ENCODE measurements at places on chromosomes 6 and 20.

DNA sequence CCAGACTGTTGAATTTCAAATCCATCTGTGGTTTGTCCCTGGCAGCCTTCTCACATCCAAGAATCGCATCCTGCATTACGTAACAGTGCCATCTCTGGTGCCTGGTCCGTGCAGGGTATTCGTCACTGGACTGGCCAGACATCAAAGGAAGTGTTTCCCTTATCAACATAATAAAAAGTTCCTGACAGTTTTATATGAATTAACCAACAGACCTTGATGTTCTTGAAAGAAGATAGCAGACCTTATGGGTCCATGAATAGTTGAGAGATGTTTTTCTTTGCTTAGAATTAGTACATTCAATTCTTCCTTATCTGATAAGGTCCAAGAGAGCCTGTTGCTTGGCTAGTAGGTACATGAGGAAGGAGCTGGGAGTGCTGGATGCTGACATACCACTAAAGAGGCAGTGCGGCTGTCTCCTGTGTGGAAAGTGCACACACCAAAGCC, 77.6 kb downstream of the PHACTR2 start:
- no peaks in the 10 kb centered on the region for H3K27me3 ChIP-seq
- no peak overlapping the region for H3K4me3 ChIP-seq
- DNase-seq = no peak
- peaks cover 4% of the 10 kb centered on the region for H3K36me3 ChIP-seq
- H3K4me1 ChIP-seq = peaks cover 12% of the 10 kb centered on the region

- H3K36me3 ChIP-seq = no peaks in the 10 kb centered on the region
- no peaks in the 10 kb centered on the region for H3K27me3 ChIP-seq
- H3K4me1 ChIP-seq = no peaks in the 10 kb centered on the region
- H3K4me3 ChIP-seq = no peak overlapping the region
- DNase-seq = no peak
Observed at GRCh38 chr6:84645563-84646266, 118.7 kb downstream of the TBX18 start.

DNA sequence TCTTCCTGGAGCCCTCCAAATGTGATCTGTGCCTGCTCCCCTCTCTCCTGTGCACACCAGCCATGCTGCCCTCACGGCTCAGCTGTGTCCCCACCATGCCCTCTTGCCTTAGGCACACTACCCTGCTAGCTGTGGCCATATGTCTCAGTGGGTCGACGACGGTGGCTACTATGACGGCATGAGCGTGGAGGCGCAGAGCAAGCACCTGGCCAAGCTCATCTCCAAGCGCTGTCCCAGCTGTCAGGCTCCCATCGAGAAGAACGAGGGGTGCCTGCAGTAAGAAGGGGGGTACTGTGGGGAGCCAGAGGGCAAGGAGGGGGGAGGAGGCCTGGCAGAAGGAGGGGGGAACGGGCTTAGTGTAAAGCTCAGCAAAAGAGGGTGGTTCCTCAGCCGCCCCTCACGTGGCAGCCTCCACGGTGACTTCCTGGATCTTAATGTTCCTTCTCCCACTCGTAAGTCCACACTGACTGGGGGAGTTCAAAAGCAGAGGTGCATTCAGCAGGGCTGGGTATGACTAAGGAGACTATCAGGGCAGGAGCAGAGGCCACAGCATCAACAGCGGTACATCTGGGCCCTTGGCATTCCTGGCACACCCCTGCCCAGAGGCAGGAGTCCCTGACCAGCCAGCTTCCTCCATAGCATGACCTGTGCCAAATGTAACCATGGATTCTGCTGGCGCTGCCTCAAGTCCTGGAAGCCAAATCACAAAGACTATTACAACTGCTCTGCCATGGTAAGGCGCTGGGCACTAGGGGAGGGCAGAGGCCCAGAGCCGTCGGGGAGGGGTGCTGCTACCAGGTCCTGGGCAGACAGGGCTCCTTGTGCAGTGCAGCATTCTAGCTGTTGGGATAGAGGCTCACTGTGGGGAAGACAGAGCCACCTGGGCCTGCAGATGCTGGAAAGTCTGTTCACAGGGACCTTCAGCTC, 8.0 kb downstream of the DNPH1 start:
- no peak for DNase-seq
- H3K27ac ChIP-seq = no peak overlapping the region
- H3K4me1 ChIP-seq = peaks cover 45% of the 10 kb centered on the region
- peaks cover 25% of the 10 kb centered on the region for H3K36me3 ChIP-seq
- H3K4me3 ChIP-seq = no peak overlapping the region

DNA sequence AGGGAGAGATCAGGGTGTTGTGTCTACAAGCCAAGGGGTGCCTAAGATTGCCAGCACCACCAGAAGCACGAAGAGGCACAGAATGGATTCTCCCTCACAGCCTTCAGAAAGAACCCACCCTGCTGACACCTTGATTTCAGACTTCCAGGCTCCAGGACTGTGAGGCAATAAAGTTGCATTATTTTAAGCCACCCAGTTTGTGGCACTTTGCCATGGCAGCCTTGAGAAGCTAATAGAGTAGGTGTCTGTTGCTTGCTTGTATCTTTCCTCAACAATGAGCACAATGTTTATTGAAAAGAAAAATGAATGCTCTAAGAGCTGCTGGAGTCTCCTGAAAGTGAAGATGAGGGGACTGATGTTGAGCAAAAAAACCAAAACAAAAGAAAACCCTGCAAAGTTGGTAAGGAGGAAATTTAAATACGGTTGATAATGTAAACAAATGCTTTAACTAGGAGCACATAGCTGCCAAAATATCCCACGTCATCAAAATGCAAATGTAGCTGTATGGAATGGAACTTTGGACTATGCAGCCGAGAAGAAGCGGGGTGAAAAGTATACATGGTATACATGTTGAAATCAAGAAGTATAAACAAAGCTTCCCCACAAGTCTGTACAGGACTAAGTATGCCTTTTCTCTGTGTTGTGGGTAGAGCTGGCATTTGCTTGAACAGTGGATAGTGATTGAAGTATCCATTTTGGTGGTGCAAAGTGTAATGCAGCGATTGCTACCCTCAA, 8.0 kb downstream of the IL20RA start:
- H3K27ac ChIP-seq = no peak overlapping the region
- H3K4me1 ChIP-seq = peaks cover 15% of the 10 kb centered on the region
- DNase-seq = no peak
- H3K4me3 ChIP-seq = no peak overlapping the region
- H3K36me3 ChIP-seq = no peaks in the 10 kb centered on the region
- peaks cover 76% of the 10 kb centered on the region for H3K27me3 ChIP-seq

DNA sequence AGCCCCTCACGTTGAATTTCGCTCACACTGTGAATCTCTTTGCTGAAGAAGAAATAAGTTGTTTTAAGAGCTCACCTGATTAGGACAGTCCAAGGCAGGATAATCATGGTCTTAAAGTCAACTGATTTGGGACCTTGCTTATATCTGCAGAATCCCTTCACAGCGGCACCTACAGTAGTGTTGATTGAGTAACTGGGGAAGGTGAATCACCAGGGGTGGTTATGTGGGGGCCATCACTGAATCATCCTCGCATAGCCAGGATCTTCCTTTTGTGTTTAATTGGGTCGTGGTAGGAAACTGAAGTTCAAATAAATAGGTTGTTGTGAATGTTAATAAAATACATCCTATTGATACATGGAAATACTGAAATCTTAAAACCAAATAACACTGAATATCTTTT, 20.2 kb upstream of the MICA start:
- H3K4me1 ChIP-seq = no peaks in the 10 kb centered on the region
- H3K4me3 ChIP-seq = no peak overlapping the region
- H3K27me3 ChIP-seq = peaks cover 14% of the 10 kb centered on the region
- H3K36me3 ChIP-seq = no peaks in the 10 kb centered on the region

DNA sequence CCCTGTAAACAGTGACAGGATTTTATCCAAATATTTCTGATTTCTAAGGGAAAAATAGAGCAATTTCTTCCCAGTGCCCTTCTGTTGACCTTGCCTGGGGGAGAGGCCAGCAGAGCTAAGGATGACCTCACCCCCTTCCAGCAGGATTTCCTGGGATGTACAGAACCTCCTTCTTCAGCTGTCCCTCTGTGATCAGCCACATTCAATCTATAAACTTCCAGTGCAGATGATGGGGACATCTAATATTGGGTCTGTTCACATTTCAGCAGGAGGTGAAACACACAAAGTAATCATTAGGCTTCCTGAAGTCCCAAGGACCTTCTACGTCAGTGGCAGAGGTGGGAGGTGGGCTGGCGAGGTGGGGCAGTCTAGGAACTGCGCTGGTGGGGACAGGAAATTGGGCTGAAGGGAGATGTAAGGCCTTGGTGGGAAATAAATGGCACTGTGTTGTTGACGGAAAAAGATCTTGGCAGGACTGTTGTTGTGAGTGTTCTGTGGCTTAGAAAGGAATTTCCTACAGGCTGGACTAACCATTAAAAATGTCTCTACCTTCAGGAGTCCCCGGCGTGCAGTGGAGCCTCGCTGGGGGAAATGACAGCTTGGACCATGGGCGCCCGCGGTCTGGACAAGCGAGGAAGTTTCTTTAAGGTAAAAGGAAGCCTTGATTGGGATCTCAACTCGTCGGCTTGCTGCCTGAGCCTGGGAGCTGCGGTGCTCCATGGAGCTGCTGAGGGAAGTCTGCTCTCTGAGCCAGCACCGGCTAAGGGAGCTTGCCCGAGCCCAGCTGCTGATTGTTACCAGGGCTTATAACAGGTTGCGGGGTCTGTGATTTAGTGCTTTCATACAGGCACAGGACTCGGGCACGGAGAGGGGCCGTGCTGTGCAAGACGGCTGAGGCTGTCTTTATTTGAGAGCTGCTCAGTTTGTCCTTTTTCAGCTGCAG, 127.9 kb upstream of the NAA20 start:
- H3K4me1 ChIP-seq = no peaks in the 10 kb centered on the region
- H3K27ac ChIP-seq = no peak overlapping the region
- no peaks in the 10 kb centered on the region for H3K36me3 ChIP-seq
- DNase-seq = no peak
- H3K4me3 ChIP-seq = no peak overlapping the region

Measured in activated naive CD8-positive, alpha-beta T cell treated with anti-CD3 and anti-CD28 coated beads, Interleukin-2, amount 50 U/mL, for 24 hours (primary cell).